ENCODE measurements at places on chromosomes 13 and 19.

- DNase-seq, result no peak
Observed at GRCh38 chr19:46812977-46813838, 24.8 kb upstream of the SLC1A5 start.

DNA sequence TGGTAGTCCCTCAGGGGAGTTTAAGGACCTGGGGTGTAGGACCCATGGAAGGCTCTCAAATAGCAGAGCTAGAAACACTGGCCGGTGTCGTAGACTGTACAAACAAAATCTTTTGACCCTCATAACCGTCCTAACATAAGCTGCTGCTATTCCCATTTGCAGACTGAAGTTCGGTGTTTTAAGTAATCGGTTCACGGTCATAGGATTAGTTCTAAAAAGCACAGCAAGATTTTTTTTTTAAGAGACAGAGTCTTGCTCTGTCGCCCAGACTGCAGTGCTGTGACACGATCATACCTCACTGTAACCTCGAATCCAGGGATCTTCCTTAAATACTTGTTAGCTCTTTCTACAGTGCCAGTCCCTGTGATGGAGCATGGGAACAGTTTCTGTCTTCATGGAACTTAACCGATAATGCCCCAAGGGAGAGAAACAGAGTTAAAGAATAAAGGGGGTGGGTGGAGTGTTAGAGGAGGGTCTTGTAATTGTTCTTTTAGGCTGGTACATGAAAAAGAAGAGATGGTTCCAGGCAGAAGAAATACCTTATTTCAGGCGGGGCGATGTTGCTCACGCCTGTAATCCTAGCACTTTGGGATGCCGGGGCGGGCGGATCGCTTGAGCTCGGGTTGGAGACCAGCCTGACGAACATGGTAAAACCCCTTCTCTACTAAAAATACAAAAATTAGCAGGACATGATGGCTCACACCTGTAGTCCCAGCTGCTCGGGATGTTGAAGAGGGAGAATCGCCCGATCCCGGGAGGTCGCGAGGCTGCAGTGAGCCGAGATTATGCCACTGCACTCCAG, 475 bp upstream of the ZC3H4 start:
- DNase-seq, result no peak

- DNase-seq, result no peak
Observed at GRCh38 chr19:46406976-46407375, 6.4 kb downstream of the CCDC8 start.

DNA sequence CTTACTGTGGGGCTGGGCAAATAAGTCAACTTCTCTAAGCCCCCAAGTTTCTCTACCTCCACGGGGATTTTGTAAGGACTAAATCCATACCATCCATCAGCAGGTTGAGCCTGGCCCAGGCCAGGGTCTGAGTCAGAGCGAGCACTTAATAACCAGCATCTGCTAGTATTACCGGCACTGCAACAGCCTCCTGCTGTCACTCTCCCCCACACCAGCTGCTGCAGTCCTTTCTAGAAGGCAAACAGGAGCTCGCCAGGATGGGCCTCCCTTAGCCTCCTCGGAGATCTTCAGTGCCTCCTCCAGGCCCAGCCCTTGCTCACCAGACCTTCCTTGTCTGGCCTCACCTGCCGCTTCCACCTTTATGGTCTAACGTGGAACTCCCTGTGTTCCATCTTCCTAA, 3.2 kb downstream of the NAPA start:
- no peak for DNase-seq

- no peak for DNase-seq
Observed at GRCh38 chr13:100269837-100270236, 180.9 kb downstream of the PCCA start.

Measured in T-helper 2 cell (primary cell).